Stimulated activated CD8-positive, alpha-beta memory T cell treated with anti-CD3 and anti-CD28 coated beads, Interleukin-2, amount 100 ng/mL, for 1 hour (primary cell): ENCODE measurements at places on chromosomes 1 and 21.

DNA sequence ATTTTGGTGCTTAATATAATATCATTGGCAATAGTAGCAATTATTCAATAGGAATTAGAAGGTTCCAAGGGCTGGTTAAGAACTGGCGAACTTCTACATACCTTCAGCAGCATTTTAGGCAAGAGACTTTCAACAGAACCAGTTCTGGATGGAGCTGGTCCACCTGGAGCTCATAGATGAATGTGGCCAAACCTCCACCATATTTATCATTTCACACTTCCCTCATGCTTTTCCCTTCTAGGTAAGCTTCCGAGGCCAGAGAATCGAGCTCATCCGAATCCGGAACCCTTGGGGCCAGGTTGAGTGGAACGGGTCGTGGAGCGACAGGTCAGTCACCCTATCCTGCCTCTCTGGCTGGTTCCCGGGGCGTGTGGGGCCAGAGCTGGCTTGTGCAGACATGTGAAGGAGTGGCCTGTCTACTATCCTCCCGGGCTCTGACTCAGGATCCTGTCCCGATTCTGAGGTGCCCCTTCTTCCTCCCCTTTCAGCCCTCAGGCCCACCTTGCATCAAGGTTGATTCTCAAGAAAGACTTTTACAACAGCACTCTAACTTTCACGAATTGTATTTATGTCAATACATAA, 24.7 kb downstream of the CAPN9 start:
- no peak for DNase-seq

DNA sequence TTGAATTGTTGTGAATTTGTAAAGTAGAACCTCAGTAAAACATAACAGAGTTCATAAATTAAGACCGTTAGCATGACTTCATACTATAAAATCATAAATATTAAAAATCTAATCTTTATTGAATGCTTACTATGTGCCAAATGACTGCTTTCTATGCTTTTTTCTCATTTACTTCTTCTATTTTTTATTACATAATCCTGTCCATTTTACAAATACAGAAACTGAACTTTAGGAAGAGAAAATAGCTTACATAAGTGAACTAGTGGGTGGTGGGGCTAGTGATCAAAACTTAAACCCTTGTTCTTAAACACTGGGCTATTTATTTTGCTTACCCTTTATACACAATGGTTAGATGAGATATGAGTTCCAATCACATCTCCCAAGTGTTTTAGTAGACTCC, 122.3 kb downstream of the ZC3H11B start:
- no peak for DNase-seq

DNA sequence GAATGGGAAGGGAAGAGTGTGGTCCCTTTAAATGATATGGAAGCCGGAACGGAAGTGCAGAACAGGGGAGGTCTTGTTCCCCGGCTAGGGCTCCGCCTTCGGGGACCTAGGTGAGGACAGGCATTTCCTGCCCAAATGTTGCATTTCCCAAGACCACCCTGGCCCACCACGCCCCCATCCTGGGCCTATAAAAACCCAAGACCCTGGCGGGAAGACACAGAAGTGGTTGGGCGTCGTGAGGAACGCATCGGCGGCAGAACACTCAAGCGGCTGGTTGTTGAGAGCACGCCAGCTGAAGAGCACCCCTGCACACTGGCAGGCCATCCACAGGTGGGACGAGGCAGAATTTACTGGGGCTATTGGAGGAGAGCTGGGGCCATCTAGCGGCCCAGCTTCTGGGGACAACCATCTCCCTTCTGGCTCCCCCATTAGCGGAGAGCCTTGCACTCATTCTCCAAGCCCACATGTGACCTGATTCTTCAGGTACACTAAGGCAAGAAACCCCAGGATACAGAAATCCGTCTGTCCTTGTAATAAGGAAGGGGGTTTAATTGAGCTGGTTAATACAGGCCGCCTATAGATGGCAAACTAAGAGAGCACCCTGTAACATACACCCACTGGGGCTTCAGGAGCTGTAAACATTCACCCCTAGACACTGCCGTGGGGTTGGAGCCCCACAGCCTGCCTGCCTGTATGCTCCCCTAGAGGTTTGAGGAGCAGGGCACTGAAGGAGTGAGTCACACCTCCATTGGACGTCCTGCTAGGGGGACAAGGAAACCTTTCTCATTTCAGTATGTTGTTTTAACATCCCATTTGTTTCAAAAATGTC, 1327.9 kb downstream of the BRINP3 start:
- DNase-seq: no peak

DNA sequence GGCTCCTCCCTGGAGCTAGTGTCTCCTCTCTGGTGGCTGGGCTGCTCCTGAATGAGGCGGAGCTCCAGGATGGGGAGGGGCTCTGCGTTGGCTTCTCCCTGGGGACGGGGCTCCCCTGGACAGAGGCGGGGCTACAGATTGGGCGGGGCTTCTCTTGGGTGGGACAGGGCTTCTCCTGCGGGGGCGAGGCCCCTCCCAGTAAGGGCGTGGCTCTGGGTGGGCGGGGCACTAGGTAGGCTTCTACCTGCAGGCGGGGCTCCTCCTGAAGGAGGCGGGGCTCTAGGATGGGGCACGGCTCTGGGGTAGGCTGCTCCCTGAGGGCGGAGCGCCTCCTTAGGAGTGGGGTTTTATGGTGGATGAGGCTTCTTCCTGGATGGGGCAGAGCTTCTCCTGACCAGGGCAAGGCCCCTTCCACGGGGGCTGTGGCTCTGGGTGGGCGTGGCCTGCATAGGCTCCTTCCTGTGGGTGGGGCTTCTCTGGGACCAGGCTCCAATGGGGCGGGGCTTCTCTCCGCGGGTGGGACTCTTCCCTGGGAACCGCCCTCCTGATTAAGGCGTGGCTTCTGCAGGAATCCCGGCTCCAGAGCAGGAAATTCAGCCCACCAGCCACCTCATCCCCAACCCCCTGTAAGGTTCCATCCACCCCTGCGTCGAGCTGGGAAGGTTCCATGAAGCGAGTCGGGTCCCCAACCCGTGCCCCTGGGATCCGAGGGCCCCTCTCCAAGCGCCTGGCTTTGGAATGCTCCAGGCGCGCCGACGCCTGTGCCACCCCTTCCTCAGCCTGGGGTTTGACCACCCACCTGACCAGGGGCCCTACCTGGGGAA, 22.7 kb upstream of the ARF1 start:
- DNase-seq: no peak

GRCh38 chr1:41827991-41828570, 90.6 kb downstream of the HIVEP3 start:
- no peak for DNase-seq

DNA sequence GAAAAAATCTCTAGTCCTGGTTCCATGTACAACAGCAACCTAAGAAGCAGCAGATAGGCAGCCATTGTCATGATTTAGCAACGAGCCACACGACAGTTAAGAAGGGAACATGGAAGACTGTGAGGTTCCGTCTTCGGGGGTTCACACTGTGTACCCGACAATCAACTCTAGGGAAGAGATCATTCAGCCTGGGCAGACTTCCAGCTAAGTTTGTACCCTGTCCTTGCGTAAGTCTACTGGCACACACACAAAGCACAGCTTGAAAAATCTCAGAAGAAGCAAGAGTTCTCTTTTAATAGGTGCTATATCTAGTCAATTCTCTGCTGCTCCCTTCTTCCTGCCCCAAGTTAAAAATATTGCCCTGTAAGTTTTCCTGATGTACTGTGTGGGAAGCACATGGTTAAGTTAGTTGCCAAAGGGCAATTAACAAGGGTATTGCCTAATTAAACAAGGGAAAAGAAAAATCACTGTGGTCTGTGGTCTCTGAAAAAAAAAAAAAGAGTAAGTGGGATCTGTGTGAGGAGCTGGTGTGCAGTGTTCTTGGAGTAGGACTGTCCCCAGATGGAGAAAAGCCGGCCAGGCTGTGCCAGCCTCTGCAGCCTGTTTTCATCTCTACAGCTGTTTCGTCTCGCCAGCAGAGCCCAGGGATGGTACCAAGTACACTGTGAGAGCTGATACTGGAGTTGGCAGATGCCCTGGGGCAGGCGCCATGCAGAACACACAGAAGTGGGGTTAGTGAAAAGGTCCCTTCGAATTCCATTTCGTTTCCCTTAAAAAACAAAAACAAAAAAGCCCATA, 6.4 kb upstream of the MYBPHL start:
- no peak for DNase-seq

DNA sequence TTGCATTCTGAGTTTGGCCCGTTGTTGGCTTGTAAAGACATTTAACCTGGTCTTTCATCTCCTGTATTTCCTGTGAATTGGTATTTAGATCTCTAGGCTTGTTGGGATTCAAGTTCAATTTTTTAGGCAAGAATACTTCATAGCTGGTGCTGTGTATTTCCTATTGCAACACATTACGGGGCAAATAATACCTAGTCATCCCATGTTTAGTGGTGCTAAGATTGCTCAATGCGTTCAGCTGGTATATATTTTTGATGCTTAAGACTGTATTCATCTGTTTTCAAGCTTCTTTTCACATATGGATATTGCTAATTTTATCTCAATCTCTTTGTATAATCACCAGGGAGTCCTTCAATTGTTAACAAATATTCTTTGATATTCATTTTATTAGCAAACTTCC, 87.5 kb upstream of the ZBTB18 start:
- DNase-seq: no peak

- no peak for DNase-seq
Observed at GRCh38 chr1:214419650-214420049, 131.8 kb downstream of the PTPN14 start.

- DNase-seq: no peak
Observed at GRCh38 chr1:90902672-90903071, 119.2 kb downstream of the ZNF644 start.

GRCh38 chr1:56533197-56533596, 46.2 kb downstream of the PLPP3 start:
- DNase-seq: no peak

DNA sequence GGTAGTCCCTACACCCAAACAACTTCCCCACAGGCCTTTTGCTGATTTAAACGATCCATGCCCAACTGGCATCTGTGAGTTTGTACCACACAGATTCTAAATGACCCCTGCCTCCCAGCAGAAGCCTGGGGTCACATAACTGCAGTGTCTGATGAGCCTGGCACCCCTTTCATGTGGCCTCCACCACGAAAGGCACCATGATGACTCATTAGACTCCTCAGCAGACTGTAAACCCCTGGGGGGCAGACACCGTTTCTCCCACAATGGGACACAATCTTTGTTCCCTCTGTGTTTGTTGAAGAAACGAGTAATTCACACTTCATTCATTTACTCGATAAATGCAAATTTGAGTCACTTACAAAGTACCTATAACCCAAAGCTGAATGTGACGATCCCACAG, 81.6 kb downstream of the CCDC185 start:
- DNase-seq: no peak

GRCh38 chr1:182666706-182667105, 17.7 kb downstream of the RGS8 start:
- DNase-seq: no peak

DNA sequence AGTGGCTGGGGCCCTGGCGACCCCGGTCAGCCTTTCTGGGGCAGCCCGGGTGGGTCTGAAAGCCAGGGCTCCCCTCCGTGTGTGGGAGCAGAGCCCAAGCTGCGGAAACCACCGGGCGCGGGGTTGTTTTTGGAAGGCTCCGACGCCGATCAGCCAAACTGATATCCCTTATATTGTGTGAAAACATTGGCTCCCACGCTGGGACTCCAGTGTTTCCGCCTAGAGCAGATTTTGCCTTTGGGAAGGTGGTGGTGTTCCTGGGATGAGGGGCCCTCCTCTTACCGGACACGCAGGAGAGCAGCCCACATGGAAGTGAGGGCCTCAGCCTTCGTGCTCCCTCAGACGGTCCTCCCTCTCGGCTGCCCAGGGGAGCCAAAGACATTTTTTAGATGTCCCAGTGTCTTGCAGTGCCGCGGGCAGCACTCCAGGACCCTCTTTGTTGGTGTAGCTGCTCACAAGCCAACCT, 54.3 kb downstream of the NGF start:
- DNase-seq: no peak

- DNase-seq: no peak
Observed at GRCh38 chr1:167718914-167719691, 2.7 kb upstream of the MPZL1 start.

- peak; percentile 66 for DNase-seq
Observed at GRCh38 chr1:24910751-24911650, 19.1 kb downstream of the RUNX3 start.

DNA sequence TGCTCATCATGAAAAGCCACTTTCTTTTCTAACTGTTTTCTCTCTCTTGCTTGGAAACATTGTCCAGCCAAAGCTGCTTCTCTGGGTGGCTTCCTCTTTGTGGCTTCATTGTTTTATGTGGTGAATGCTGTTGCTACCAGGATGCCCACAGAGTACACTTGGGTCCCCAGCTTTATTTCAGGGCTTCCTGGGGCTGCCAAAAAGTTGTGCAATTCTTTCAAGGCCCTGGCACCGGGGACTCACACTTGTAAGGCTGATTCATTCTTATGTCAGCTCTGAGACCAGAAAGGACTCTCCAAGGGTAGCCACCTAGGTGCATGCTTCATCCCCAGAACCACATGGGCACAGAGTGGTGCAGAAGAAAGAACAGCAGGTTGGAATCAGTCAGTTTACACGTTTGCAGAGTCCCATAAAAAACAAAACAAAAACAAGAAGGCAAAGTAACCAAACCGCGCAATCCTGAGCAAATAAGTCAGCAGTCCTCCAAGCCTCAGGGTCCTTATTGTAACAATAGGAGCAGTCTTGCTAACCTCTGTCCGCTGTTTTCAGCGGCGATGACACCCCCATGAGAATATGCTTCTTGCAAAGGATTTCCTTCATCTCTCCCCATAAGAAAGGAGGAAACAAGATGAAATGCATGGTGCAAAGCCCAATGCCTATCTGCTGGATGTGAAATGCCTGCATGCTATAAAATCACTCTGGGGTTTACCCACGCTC, 89.9 kb upstream of the SSX2IP start:
- DNase-seq: no peak

GRCh38 chr1:245361065-245361464, 206.3 kb downstream of the KIF26B start:
- no peak for DNase-seq

DNA sequence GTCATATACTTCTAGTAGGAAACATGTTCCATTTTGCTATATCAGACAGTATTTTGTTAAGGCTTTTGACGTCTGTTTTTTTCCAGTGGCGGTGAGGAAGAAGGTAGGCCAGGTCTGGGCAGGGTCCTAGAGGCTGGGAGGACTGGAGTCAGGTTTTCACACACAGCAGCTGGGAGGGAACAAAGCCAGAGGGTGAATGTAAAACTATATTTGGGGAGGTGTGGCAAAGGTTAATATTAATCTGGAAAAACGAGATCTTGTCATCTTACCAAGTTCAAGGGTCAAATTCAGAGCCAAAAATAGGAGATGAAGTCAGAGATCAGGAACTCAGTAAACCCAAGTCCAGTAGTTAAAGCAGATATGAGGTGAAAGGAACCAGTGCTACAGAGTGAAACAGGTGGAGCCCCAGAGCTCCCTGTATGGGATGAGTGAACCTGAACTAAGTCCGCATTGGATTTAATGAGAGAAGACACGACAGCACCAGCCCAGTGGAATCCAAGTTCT, 10.7 kb upstream of the OTUD7B start:
- no peak for DNase-seq
